NCI-H1436 (cell line): ENCODE measurements at places on chromosomes 16 and 17.

DNA sequence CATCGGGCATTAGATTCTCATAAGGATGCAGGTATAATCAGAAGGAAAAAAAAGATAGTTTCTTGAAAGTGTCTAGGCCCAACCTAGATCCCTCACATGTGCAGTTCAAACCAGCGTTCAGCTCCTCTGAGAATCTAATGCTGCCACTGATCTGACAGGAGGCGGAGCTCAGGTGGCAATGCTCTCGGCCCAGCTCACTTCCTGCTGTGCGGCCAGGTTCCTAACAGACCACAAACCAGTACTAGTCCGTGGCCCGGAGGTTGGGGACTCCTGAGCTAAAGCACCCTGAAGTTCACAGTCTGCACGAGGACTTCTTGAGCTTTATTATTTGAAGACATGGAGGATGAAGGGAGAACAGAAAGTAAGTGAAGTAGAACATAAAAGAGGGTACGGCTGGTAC is 16.8 kb downstream of the SMCR8 start:
- DNase-seq: no peak

GRCh38 chr17:5561736-5562571 is 22.4 kb downstream of the NLRP1 start:
- no peak for DNase-seq

GRCh38 chr17:79987187-79987934 is 48.3 kb downstream of the TBC1D16 start:
- DNase-seq: no peak

GRCh38 chr17:80416260-80416939 is 1.4 kb downstream of the ENDOV start:
- DNase-seq: no peak

DNA sequence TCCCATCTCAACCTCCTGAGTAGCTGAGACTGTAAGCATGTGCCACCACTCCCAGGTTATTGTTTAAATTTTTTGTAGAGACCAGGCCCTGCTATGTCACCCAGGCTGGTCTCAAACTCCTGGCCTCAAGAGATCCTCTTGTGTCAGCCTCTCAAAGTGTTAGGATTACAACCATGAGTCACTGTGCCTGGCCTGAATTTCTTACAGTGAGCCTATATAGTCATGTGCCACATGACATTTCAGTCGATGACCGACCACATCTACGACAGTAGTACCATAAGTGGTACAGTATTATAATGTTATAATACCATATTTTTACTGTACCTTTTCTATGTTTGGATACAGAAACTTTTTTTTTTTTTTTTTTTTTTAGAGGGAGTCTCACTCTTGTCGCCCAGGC is 195.3 kb downstream of the STX8 start:
- no peak for DNase-seq

DNA sequence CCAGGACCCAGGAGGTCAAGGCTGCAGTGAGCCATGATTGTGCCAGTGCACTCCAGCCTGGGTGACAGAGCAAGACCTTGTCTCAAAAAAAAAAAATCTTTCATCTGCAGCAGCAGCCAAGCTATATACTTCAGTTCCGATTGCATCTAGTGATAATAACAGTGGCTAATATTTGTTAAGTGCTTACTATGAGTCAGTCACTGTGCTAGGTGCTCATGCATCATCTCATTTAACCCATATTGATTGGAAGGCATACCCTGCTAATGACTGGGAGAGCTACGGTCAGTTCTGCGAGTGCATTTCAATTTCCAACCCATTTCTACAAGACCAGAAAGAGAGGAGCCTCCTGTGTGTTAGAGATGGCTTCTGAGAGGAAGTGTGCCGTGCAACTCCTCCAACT is 7.7 kb upstream of the TUBG2 start:
- no peak for DNase-seq

DNA sequence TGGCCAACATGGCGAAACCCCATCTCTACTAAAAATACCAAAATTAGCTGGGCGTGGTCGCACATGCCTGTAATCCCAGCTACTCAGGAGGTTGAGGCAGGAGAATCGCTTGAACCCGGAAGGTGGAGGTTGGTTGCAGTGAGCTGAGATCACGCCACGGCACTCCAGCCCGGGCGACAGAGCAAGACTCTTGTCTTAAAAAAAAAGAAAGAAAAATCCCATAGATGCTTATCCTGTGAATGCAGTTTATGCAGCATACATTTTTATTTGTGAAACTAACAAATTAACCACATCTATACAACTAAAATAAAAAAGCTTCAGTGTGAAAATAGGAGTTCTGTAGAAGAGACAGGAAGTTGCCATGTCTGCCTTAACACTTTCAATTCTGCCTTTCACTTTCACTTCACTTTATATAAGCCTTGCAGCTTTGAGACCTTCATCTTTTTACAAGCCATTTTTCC is 7.1 kb downstream of the IGSF6 start:
- no peak for DNase-seq

GRCh38 chr17:75231741-75232464 is 26.4 kb downstream of the NUP85 start:
- no peak for DNase-seq

DNA sequence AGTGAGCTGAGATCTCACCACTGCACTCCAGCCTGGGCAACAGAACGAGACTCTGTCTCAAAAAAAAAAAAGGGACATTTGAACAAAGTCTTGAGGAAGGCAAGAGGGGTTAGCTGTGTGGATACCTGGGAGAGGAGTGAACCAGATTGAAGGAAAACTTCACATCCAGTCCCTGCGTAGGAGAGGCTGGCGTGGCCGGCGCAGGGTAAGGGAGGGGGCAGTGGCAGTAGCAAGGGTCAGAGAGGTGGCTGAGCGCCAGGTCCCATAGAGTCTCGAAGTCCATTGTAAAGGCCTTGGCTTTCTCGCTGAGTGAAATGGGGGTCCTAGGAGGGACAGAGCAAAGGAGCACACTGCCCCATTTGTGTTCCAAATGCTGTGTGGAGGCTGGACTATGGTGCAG is 171.8 kb upstream of the WSCD1 start:
- no peak for DNase-seq

- DNase-seq: no peak
These were observed 47.1 kb downstream of the LITAF start for GRCh38 chr16:11539641-11540050.

GRCh38 chr17:33370401-33370800 is 77.3 kb upstream of the ASIC2 start:
- DNase-seq: no peak

- DNase-seq: no peak
These were observed 122.8 kb downstream of the ZFHX3 start for GRCh38 chr16:72924927-72925630.

- no peak for DNase-seq
These were observed 22.6 kb upstream of the ITGA3 start for GRCh38 chr17:50033316-50033715.

GRCh38 chr17:77957235-77957856 is 1.2 kb upstream of the TNRC6C start:
- DNase-seq: no peak

- no peak for DNase-seq
These were observed 9.1 kb downstream of the IGFBP4 start for GRCh38 chr17:40452216-40452787.

DNA sequence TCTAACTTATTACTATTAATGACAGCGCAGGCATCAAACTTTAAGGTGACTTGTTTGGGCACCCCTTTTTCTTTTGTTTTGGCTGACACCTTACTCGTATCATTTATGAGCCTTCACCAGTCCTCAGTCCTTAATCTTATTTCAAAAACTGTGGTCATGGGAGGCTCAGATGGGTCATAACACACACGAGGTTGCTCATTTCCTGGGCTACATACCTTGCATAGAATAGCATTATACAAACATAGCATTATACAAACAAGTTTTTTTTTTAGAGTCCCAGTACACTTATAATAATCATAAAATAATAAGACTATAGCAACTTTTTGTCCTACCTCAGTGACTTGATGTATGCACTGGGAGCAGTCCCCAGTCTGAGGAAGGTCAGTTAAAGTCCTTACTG is 11.2 kb upstream of the ACSF2 start:
- DNase-seq: no peak

- no peak for DNase-seq
These were observed 8.8 kb downstream of the SREBF1 start for GRCh38 chr17:17827826-17828621.

- no peak for DNase-seq
These were observed 87.7 kb downstream of the MRM3 start for GRCh38 chr17:869567-870525.

GRCh38 chr16:78474762-78475161 is 375.3 kb downstream of the WWOX start:
- no peak for DNase-seq

DNA sequence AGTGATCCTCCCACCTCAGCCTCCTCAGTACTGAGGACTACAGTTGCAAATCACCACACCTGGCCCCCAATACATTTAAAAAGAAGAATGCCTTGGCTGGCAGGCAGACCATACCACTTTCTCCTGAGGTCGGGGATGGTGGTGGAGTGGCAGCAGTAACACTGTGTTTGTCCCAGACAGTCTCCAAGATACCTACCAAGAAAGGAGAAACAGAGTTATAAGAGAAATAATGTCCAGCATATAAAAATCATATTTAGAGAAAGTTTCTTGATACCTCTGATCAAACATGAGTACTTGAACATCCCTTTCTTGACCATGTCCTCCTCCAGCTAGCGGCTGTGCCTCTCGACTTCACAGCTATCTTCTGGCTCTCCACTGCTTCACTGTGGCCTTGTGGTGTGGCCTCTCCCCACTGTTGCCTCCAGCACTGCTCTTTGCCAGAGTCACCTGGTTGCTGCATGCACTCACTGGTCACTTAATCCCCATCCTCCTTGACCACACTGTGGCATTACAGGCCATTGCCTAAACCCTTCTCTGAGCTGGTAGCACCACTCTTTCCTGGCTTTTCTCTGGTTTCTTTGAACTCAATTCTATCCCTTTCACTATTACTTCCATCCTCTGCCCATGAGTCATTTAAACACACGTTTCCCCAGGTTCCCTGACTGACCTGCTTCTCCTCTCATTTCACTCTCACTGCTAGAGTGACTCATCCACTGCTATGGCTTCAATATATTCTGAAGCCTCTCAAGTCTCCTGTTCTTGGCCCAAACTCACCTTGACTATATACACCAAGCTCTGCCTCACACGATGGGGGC is 45.2 kb downstream of the XPO6 start:
- no peak for DNase-seq

GRCh38 chr17:4475001-4475400 is 23.7 kb upstream of the SPNS2 start:
- no peak for DNase-seq

DNA sequence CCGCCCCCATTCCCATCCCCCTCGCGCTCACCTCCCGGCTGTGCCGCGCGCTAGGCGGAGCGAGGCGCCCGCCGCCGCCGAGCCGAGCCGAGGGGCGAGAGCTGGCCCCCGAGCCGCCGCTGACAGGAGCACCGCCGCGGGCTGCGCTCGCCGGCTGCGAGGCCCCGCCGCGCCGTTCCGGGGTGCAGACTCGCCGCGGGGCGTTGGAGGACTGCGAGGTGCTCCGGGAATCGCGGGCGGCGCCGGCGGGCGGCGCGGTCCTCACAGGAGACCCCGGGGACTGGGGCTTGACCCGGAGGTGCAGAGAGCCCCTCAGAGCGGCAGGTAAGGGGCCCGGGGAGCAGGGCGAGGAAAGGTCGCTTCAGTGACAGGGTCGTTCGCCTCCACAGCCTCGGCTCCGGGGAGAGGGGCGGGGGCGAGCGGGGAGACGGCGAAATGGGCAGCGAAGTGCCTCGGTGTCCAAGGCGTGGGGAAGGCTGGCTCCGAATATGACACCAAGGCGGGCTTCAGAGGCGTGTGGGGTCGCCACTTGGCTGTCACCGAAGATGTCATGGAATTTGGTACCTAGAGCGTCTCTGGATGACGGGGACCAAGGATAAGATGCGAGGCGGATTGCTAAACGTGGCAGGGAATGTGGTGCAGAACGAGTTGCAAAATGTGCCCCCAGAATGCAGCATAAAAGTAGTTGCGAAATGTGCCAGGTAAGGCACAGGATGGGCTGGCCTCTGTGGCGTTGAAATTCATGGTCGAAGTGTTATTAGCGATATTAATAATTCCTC is 580 bp downstream of the TANC2 start:
- no peak for DNase-seq

- DNase-seq: no peak
These were observed 349.6 kb downstream of the KIF2B start for GRCh38 chr17:54172096-54172984.

DNA sequence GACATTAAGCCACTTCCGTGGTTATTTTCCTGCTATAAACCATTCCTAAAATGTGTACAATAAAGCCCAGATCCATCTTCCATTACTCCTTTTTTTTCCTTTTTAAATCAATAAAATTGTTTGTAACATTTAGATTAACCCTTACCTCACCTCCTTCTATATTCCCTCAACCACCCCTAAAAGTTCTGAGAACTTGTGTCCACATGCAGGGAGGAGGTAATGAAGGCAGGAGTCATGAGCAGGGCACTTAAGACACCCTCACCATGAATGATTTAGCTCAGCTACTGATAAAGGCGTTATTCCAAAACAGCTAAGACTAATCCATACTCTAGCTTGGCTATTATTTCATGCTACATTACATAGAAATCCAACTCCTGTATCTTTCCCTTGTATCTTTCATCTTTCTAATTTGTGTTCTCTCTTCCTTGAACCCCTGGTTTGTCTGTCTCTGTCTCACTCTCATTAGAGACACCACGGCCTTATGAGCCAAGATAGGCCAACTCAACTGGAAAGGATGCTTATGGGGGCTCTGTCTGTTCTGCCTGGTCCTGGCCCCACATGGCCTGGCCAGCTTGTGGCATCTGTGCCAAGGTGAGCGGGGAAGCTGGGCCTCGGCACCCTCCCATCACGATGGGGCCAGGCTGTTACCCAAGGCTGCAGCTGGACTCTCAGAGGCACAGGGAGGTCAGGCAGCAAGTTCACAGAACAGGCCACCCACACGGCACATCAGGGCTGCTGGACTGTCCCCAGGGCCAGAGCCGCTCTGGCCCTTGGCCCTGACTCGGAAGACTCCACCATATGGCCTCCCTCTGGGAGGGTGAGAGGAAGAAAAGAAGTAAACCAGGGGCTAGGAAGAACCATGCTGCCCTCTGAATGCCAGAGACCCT is 294.4 kb downstream of the SOX9 start:
- DNase-seq: no peak
